ENCODE measurements at places on chromosomes 4 and X.

- no peak for DNase-seq
Observed at GRCh38 chr4:145521282-145521681, 39.6 kb downstream of the SMAD1 start.

DNA sequence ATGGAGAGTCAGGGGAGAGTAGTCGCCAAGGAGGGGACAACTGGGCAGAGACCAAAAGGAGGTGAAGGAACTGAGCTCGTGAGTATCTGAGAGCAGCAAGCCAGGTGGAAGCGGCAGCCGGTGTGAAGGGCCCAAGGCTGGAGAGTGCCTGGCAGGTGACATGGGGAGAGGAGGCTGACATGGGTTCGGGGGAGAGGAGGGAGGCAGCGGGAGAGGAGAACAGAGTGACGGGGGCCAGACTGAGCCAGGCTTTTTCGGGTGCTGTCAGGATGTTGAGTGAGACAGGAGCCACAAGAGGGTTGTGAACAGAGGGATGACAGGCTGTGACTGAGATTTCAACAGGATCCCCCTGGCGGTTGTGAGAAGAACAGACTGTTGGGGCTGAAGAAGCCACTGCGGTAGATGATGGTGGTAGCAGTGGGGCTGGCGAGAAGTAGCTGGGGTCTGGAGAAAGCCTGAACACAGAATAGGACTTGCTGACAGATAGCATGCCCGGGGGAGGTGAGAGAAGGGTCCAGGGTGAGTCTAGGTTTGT is 5.7 kb downstream of the ELK1 start:
- DNase-seq: peak; percentile 17

DNA sequence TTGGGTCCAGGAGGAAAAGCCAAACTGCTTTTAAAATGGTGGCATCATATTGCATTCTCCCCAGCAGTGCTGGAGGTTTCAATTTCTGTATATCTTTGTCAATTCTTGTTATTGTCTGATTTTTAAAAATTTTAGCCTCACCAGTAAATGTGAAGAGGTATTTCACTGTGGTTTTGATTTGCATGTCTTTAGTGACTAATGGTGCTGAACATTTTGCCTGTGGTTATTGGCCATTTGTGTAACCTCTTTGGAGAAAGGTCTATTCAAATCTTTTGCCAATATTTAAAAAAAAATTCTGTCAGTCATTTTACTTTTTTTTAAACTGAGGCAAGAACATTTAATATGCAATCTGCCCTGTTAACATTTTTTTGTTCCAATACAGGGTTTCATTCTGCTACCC is 322.1 kb downstream of the TLL1 start:
- DNase-seq: no peak

GRCh38 chrX:18099745-18100144 is 120.9 kb downstream of the BEND2 start:
- DNase-seq: no peak

- DNase-seq: peak; percentile 93
Observed at GRCh38 chrX:40945361-40945713, 139.9 kb upstream of the USP9X start.

DNA sequence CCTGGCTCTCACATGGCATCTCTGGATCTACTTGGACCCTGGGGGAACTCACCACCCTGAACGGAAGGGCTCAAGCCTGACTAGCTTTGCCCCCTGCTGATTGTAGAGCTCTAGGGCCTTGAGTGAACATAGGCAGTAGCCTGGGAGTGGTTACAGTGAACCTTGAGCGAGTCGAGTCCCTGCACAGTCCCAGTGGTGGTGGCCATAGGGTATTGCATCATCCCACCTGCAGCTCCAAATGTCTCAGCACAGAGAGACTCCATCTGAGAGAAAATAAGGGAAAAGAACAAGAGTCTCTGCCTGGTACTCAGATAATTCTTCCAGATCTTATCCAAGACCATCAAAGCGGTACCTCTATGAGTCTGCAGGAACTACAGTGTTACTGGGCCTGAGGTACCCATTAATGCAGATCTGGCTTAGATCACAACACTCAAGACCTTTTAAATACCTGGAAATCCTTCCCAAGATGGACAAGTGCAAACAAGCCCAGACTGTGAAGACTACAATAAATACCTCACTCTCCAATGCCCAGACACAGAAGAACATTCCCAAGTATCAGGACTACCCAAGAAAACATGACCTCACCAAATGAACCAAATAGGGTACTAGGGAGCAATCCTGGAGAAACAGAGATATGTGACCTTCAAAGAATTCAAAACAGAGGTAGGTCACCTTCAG is 167.5 kb upstream of the TET2 start:
- no peak for DNase-seq

DNA sequence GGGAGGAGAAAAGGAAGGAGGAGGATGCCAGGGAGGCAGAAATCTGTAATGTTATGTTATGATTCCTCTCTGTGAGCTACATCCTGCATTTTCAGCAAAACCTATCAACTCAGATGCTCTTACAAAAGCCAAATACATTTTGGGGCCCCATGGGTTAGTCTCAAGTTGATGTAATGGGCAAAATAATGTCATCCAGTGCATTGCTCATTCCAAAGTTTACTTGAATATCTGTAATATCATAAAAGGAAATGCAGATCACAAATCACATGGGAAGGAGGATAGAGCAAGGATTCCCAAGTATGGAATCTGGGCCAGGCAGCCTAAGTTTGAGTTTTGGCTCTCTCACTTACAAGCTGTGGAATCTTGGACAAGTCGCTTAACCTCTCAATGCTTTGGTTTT is 74.9 kb upstream of the SOD3 start:
- peak; percentile 75 for DNase-seq

- no peak for DNase-seq
Observed at GRCh38 chrX:24333371-24333770, 19.5 kb upstream of the SUPT20HL2 start.

DNA sequence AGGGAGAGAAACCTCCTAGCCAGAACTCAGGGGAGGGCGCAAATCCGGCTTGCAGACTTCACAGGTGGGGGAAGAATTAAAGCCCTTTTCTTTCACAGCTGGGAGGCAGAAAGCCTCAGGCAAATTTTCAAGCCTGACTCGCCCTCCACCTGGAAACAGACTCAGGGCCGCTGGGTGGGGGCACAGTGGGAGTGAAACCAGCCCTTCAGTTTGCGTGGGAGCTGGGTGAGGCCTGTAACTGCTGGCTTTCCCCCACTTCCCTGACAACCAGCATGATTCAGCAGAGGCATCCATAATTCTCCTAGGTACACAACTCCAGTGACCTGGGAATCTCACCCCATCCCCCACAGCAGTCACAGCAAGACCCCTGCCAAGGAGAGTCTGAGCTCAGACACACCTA is 206.9 kb upstream of the INTU start:
- DNase-seq: no peak

DNA sequence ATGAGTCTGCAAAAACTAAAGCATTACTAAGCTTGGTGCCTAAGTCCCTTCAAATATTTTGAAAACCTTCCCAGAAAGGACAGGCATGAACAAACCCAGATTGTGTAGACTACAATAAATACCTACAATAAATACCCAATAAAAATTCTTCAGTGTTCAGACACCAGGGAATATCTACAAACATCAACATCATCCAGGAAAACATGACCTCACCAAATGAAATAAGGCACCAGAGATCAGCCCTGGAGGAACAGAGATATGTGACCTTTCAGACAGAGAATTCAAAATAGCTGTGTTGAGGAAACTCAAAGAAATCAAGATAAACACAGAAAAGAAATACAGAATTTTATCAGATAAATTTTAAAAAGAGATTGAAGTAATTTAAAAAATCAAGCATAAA is 57.8 kb upstream of the NLRP2B start:
- DNase-seq: no peak

GRCh38 chr4:133812236-133812635 is 389.4 kb downstream of the PABPC4L start:
- DNase-seq: no peak

DNA sequence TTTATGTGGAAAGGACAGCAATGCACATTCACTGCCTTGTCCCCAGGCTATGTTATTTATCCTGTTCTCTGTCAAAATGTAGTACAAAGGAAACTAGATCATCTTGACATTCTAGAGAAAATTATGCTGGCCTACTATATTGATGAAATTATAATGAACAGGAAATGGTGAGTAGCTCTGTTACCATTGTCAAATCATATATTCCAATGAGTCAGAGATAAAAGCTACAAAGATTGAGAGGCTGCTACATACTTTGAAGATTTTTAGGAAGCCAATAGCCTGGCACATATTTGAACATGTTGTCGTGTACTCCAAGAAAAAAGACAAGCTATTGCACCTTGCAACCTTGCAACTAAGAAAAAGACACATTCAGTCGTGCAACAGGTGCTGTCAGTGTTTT is 52.7 kb upstream of the TET2 start:
- no peak for DNase-seq

DNA sequence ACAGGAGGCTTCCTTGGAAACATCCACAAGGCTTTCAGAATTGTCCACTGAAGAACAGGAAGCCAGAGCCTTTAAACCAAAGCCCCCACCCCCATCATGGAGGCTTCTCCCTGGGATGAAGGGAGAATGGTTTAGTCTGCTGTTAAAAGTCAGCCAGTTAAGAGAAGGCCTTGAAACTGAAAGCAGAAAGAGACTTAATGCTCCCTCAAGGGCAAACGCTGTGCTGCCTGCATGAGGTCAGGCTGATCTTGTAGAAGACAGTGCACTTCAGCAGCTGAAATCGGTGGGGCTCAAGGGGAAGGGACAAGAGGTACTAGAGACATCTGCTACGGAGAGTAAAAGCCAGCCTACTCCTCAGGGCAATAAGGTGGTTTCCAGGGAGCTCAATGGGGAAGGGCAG is 69.0 kb downstream of the HPRT1 start:
- peak; percentile 41 for DNase-seq

DNA sequence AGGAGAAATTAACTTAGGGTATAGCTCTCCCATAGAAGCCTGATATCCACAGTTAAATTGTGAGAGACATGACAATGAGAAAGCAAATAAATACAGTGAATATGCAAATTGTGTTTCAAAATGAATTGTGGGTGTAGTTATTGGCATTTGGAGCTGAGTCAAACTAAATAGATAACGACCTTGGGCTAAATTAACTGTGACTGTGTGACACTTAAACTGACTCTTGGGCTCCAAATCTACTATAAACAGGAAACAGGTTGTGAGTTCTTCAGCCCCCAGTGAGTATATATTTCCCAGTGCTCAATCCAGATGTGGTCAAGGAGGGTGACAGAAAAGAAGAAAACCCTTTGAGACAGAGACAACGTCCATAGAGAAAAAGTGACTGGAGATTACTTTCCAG is 11.3 kb upstream of the MAGEA10 start:
- DNase-seq: no peak

GRCh38 chr4:552019-552418 is 24.1 kb downstream of the TMEM271 start:
- no peak for DNase-seq

GRCh38 chr4:184641451-184641850 is 7.8 kb downstream of the CASP3 start:
- DNase-seq: no peak

GRCh38 chrX:39242187-39242586 is 440.9 kb downstream of the MID1IP1 start:
- peak; percentile 24 for DNase-seq

- DNase-seq: no peak
Observed at GRCh38 chr4:110109455-110109854, 89.0 kb downstream of the ELOVL6 start.

DNA sequence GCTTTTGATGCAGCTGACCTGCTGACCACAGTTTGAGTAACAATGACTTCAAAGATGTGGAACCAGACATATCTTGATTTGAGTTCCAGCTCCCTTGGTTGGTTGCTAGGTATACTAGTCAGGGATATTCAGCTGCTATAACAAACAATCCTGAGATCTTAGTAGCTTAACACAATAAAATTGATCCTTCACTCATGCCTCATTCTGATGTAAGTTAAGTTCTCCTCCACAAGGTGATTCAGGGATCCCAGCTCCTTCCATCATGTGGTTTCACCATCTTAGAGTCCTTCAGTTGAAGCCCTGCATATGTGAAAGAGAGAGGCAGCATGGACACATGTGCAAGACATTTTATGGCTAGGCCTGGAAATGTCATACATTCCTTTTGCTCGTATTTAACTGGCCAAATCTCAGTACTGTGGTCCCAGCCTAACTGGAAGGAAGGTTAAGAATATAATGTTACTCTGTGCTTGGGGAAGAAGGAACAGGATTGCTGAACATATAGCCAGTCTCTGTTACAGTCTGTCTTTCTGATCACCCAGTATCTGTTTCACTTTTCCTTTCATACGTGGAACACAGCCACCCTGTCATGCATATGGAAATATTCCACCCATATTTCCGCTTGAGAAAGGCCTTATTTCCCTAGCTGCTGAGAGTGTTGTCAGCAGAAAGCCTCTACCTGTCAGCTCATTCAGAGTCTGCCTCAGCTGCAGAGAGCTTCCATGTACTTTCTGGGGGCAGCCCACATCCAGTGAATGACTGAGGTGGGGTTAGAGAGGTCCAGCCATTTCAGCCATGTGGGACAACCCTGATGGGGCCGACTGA is 7.1 kb downstream of the SMIM9 start:
- DNase-seq: peak; percentile 43

DNA sequence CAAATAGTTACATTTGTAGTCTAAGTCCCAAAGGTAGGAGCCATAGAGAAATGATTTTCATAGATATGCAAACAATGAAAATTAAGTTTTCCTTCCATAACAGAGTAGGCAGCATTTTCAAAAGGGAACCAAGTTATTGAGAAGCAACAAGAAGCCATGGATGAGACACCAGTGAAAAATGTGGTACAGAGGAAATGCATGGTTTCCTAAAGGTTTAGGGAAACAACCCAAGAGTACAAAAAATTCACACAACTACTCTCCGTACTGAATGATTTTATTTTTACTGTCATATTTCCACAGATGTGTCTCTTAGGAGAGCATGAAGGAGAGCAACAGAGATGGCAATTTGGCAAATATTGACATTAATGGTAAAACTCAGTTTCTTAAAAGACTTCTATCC is 1408.9 kb upstream of the PCDH7 start:
- DNase-seq: no peak

GRCh38 chr4:48851651-48852050 is 20.8 kb downstream of the OCIAD1 start:
- DNase-seq: no peak

- no peak for DNase-seq
Observed at GRCh38 chr4:146029147-146029546, 90.5 kb upstream of the ZNF827 start.

- DNase-seq: no peak
Observed at GRCh38 chrX:136405126-136405525, 82.6 kb upstream of the BRS3 start.

DNA sequence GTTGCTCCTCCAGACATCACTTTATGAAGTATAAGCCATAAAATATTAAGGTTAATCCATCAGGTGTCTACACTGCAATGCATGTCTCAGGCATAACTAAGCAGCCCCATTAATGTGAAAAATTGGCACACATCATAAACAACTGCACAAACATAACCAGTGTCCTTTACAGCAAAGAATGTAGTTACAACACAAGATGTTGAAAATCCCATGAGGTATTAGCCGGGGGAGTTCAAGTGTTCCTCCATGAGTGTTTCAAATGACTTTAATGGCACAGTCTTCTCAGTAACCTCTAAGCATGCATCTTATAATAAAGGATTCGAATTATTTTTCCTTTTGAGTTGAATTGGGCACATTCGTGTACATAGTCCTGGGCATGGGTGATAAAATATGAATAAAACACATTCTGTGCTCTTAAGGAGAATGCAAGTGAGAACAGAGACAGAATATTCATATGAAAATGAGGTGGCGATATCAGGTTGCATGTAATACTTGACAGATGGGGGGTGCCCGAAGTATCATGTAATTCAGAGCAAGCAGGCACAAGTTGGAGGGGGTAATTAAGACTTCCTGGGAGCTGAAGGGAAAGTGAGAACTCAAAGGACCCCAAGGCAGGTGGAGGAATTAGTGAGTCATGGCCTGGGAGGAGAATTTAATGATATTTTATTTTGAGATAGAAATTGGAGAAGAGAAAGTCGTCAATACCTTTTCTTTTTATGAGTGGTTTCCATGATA is 18.2 kb upstream of the VCX2 start:
- no peak for DNase-seq
